ENCODE measurements at places on chromosomes 12 and 14. TPM values are rescaled to one million over a fixed set of nuclear protein-coding genes. Genes with fewer than 3 reads are reported as not detected.
A peak's percentile ranks its signal among the peaks of the same experiment; 100 is the strongest.

Gene TMTC2
- 3.3 TPM for total RNA-seq

Gene RCOR1
- total RNA-seq, result 97.8 TPM

Gene MYF5
- not detected for total RNA-seq

GRCh38 chr12:78672033-78672432 lies 192.5 kb upstream of the SYT1 start:
- no peak for DNase-seq
- H3K4me1 ChIP-seq, result peaks cover 21% of the 10 kb centered on the region
- no peaks in the 10 kb centered on the region for H3K36me3 ChIP-seq
- H3K27me3 ChIP-seq, result no peaks in the 10 kb centered on the region
- no peak overlapping the region for H3K27ac ChIP-seq
- no peak overlapping the region for H3K4me3 ChIP-seq

- no peak for DNase-seq
- H3K27ac ChIP-seq, result no peak overlapping the region
- H3K4me1 ChIP-seq, result peaks cover 10% of the 10 kb centered on the region
These were observed 150.8 kb downstream of the DICER1 start for GRCh38 chr14:95006479-95006878.

DNA sequence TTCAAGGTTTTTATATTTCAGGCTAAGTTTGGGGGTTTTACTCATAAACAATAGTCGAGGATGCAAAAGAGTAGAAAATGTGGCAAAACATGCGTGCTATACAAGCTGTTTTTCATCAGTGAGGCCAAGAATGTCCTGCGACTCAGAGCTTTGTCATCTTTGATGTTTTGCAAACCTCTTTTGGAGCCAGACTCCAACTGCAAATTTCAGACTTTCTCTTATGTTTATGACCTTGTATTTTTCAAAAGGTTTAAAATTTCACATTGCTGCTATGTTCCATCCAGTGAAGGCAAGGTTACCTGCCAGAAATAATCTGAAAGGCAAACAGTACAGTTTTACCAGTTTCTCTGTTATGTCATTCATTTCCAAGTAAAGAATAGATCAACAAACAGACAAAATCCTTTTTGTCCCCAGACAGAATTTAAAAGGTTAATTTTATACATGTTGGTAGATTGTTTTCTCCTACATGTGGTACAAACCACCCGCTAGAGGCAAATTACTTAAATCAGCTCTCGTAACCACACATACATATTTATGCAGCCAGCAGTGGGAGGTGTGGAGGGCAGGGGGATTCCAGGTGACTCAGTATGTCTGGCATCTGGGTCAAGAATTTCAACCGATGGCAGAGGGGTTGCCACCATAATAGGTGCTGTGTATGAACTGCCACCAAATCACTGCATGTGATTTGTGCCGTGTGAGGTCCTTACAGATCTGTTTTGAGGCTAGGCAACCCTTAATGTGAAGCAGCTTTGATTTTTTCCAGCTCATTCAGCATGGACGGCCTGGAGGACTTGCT lies 119.8 kb upstream of the CPM start:
- no peak overlapping the region for H3K4me3 ChIP-seq
- no peak overlapping the region for H3K27ac ChIP-seq
- peak; percentile 30 for DNase-seq
- no peaks in the 10 kb centered on the region for H3K4me1 ChIP-seq
- no peaks in the 10 kb centered on the region for H3K36me3 ChIP-seq
- no peaks in the 10 kb centered on the region for H3K27me3 ChIP-seq

DNA sequence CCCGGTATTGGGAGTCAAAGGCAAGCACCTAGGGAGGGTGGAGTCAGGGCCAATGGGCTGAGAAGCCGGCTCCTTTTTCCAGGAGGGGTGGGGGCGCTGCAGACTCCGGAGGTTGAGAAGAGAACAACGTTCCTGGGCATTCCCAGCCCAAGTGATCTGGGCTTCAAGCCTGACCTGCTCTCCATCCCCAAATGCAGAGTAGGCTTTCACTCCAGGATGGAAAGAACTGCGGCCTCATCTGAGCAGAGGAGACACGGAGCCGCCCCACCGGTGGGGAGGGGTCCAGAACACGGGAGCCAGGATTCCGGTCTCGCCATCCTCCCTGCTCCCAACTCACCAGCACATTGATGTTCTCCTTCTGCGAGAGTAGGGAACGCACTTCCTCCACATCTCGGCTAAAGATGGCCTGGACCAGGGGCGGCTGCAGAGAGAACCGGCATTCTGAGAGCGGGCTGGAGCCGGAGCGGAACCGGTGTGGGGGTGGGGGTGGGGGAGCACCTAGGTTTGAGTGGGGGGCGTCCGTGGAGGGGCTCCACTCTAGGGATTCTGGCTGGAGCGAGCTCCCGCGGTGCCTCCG lies 605 bp downstream of the ANKRD52 start:
- H3K4me3 ChIP-seq, result peak overlapping the region; percentile 99
- peaks cover 45% of the 10 kb centered on the region for H3K36me3 ChIP-seq
- peaks cover 20% of the 10 kb centered on the region for H3K4me1 ChIP-seq

- no peaks in the 10 kb centered on the region for H3K4me1 ChIP-seq
- no peaks in the 10 kb centered on the region for H3K27me3 ChIP-seq
- H3K36me3 ChIP-seq, result no peaks in the 10 kb centered on the region
- no peak overlapping the region for H3K27ac ChIP-seq
- DNase-seq, result no peak
These were observed 79.0 kb downstream of the PITPNM2 start for GRCh38 chr12:123071857-123072256.

GRCh38 chr12:78275886-78276285 lies 445.2 kb downstream of the NAV3 start:
- no peaks in the 10 kb centered on the region for H3K27me3 ChIP-seq
- H3K4me1 ChIP-seq, result no peaks in the 10 kb centered on the region
- no peaks in the 10 kb centered on the region for H3K36me3 ChIP-seq
- no peak for DNase-seq
- no peak overlapping the region for H3K27ac ChIP-seq
- H3K4me3 ChIP-seq, result no peak overlapping the region

GRCh38 chr14:105128059-105128458 lies 40.5 kb downstream of the JAG2 start:
- DNase-seq, result no peak
- H3K27ac ChIP-seq, result no peak overlapping the region
- H3K4me3 ChIP-seq, result no peak overlapping the region
- no peaks in the 10 kb centered on the region for H3K4me1 ChIP-seq

DNA sequence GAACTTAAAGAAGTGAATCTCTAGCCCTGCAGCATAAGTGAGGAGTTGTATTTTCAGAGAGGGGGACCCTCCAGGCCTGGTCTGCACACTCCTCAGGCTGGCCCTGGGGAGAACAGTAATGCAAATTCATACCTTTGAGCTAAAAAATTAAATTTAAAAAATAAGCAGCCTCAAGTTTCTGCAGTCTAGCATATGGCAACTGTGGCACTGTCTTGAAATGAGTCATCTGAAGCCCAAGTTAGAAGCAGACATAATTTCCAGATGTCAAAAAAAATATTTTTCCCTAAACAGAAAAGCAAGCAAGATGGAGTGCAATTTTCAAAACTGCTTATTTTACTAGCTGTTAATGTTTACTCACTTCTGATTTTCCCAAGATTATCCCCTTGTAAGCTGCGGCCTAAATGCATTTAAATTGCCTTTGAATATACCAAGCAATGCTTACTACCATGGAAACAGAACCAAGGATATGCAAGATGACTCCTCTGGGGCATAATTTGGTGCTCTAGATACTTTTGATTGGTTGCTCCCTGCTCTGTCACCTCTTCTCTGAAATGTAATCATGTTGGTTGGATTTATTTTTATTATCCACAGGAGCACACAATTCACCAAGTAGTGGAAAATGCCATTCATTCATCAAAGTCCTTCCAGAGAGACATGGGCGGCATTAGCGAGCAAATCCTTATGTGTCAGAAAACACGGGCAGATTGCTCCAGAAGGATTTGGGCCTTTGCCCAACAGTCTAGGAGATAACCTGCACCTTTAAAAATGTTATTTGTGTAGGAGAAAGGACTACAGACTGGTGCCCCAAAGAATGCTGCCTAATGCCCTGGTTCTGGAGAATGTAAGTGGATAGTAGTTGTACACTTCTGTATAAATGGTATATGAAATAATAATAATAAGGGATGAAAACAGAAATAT lies 25.0 kb upstream of the DHRS7 start:
- H3K27me3 ChIP-seq, result no peaks in the 10 kb centered on the region
- H3K27ac ChIP-seq, result no peak overlapping the region
- H3K4me1 ChIP-seq, result peaks cover 2% of the 10 kb centered on the region
- H3K36me3 ChIP-seq, result no peaks in the 10 kb centered on the region

GRCh38 chr12:13024531-13024916 lies 19.7 kb upstream of the FAM234B start:
- no peaks in the 10 kb centered on the region for H3K36me3 ChIP-seq
- H3K4me3 ChIP-seq, result no peak overlapping the region
- no peaks in the 10 kb centered on the region for H3K27me3 ChIP-seq
- DNase-seq, result no peak

DNA sequence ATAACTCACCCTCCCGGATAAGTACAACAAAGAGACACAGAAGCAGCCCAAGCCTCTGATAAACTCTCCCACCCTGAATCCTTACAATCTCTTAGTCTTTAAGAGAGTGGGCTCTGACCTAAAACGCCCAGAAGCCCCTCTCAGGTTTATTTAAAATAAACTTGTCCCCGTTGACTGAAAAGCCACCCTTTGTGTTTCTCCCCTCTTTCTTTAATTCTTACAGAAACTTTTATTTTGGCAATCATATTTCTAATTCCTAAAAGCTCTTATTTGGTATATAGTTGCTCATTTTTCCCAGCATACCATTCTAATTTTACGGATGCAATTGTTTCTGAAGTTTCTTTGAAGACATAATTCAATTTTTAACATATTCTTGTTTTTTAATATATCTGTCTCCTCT lies 222.1 kb upstream of the PLXNC1 start:
- no peaks in the 10 kb centered on the region for H3K4me1 ChIP-seq
- H3K36me3 ChIP-seq, result no peaks in the 10 kb centered on the region
